ENCODE measurements at places on chromosomes 16 and 17.
A peak's percentile ranks its signal among the peaks of the same experiment; 100 is the strongest.

GRCh38 chr17:39026980-39027451 lies 59.8 kb upstream of the FBXO47 start:
- DNase-seq: peak; percentile 86

DNA sequence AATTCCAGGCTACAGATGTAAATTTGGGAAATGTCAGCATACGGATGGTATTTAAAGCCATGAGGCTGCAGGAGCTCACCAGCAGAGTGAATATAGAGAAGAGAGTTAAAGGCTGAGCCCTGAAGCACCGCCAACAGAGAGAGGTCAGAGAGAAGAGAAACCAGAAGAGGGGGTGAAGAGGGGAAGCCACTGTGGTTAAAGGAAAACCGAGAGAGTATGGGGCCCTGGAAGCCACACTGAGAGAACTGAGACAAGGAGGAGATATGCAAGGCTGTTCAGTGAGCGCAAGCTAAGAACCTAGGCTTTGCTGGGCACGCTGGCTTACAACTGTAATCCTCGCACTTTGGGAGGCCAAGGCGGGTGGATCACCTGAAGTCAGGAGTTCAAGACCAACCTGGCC lies 24.6 kb downstream of the COPRS start:
- DNase-seq: no peak

DNA sequence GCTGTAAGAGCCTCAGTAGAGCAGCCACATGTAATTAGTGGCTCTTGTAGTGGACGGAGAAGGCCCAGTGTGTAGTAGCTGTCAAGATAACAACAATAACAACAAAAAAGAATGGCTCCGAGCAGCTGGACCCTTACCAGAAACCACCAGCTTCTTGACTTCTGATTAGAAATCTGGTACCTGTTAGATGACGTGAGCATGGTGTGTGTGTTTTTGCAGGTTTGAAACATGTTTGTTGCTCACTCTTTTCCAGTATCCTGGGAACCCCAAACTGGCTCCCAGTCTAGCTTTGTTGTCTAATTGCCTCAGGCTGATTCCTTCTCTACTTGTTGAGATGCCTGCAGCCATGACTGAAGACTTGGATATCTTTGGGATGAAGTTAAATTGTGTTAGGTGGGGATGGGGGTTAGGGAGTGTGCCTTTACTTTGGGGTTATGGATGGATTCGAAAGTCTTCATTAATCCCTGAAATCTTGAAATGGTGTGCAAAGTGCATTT lies 21.0 kb downstream of the IGF2BP1 start:
- no peak for DNase-seq

DNA sequence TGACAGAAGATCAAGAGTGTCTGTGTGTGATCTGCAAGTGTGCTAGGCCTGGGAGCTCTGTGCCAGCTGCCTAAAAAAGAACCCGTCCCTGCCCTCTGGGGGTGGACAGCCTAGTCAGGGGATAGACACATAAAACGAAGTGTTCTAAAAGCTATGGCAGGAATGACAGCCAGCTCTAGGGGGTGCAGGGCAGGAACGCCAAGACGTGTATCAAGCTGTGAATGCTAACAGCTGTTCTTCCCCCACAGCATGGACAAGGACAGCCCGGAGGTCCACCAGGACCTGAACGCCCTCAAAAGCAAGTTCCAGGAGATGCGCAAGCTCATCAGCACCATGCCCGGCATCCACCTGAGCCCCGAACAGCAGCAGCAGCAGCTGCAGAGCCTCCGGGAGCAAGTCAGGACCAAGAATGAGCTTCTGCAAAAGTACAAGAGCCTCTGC lies 5.1 kb downstream of the RASD1 start:
- DNase-seq: no peak

DNA sequence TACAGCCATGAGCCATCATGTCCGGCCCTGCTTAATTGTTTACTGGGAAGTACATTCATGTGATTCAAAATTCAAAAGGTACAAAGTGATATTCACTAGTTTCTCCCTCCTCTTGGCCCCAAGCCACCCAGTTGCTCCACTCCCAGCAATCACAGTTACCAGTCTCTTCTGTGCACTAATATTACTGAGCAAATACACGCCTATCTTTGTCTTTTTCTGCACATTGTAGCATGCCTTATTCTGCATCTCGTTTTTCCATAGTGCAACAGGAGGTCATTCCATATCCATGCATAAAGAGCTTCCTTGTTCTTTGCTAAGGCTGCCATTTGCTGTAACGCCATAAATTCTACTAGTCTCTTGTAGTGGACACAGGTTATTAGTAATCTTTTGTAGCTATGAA lies 2.2 kb upstream of the ALOX15 start:
- DNase-seq: no peak

DNA sequence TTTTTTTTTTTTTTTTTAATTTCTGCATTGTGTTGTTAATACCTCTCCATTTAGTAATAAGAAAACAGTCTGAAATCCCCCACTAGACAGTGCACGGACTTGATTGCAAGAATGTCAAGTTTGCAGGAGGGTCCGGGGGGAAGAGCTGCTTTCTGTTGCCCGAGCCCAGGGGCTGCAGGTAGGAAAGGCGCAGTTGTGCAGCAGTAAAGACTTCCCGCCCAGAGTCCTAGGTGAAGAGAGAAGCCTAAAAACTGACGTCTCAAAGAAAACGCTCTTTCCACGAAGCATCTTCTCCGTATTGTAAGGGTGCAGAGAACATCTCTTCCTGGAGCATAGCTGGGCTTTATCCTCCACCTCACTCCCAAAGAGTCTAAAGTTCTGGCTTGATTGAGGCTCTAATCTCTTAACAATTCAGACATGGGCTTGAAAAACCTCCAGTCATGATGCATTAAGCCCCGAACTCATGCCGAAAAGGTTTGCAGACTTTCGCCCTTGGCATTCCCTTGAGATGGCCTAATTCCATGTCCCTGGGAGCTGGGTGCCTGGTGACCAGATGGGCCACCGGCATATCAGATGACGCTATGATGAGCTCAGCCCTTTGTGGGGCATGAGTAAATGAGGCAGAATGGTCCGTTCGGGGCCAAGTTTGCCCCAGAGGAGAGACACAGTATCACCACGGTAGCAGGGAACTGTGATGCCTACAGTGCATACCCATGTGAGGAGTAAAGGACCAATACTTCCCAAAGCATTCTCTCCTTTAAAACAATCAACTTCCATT lies 436.2 kb upstream of the ZFHX3 start:
- no peak for DNase-seq

DNA sequence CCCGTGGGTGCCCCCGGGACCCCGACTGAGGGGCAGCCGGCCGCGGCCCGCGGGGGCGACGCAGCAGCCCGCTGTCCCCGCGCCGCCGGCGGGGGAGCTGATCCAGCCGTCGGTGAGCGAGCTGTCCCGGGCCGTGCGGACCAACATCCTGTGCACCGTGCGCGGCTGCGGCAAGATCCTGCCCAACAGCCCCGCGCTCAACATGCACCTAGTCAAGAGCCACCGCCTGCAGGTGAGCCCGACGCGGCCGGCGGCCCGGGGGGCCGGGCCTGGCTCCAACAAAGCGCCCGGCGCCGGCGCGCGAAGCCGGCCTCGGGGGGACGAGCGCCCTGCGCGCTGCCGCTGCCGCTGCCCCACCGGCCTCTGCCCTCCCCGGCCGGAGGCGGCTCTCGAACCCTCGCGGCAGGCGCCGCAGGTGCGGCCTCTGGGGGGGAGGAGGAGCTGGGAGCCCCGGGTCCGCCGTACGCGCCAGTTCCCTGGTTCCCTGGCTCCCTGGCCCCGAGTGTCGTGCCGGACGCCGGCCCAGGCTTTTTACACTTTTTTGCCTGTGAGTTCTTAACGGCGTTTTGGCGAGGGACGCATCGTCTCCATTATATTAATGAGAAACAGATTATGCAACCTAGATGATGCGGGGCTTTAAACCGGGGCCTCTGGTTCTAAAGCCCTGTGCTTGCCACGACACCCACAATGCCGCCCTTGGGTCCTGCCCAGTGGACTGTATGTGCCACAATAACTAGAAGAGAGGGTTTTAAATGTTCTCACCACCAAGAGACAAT lies 521 bp downstream of the ATMIN start:
- DNase-seq: peak; percentile 79

- no peak for DNase-seq
Observed at GRCh38 chr17:54980375-54980774, 11.8 kb downstream of the STXBP4 start.

DNA sequence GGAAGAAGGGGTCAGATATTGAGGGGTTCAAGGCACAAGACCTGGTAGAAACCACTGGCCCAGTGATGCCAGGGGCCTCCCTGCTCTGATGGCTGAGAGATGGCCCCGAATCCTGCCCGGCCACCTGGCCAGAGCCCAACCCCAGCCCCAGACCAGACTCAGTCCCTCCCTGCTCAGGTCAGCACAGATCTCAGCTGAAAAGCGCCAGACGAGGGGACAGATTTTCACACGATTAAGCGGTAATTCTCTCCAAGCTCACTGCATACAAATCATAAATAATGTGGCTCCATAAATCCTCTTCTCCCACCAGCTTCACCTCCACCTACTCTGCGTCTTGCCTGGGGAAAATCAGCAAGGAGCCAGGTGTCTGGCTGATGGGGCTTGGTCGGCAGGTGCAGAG lies 57.1 kb downstream of the ENGASE start:
- DNase-seq: no peak

Measured in D341Med (cell line).